ENCODE measurements at places on chromosomes 2 and 18.

- DNase-seq: no peak
- no peak overlapping the region for H3K27ac ChIP-seq
- H3K36me3 ChIP-seq: no peaks in the 10 kb centered on the region
- no peaks in the 10 kb centered on the region for H3K27me3 ChIP-seq
- H3K4me3 ChIP-seq: no peak overlapping the region
These were observed 148.8 kb downstream of the RTN4 start for GRCh38 chr2:54901224-54901986.

- DNase-seq: no peak
- no peak overlapping the region for H3K27ac ChIP-seq
- H3K4me3 ChIP-seq: no peak overlapping the region
- peaks cover 5% of the 10 kb centered on the region for H3K4me1 ChIP-seq
These were observed 44.1 kb upstream of the GPC1 start for GRCh38 chr2:240391111-240392051.

DNA sequence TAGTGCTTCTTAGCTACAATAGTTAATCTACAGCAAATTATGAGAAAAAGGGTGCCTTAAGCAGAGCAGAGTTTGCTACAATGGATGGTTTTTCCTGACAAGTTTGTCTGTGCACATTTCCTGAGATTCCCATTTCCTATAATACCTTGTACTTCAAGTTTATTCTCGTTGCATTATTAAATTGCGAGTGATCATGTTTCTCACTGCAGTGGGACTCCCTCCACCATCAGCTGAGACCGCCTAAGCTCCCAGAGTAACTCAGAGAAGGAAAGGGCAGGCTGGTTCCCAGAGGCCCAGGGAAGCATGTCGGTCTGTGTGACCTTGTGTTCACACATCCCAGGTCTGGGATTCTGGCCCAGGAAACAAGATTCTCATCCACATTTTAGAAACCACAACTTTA is 162.1 kb downstream of the ARL4C start:
- H3K36me3 ChIP-seq: no peaks in the 10 kb centered on the region
- no peak for DNase-seq
- H3K4me1 ChIP-seq: peaks cover 35% of the 10 kb centered on the region
- peak overlapping the region; percentile 93 for H3K27ac ChIP-seq

DNA sequence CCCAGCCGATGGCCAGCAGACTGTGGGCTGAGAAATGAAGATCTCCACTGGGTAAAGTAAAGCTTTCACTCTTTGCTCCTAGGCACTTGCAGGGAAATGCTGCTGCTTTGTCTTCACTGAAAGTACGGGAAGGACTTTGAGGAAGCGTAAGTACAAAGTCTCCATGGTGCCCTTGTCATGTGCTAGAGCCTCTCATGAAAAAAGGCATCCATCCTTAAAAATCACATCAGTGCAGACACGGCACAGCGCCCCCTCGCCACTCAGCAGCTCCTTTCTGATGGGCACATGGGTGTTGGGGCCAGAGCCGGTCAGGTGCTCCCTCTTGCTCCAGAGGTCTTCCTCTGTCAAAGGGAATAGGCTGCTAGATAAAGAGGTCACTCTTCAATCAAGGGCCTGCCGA is 109.0 kb upstream of the STPG4 start:
- H3K27ac ChIP-seq: no peak overlapping the region
- H3K27me3 ChIP-seq: no peaks in the 10 kb centered on the region
- no peaks in the 10 kb centered on the region for H3K36me3 ChIP-seq
- no peak overlapping the region for H3K4me3 ChIP-seq

DNA sequence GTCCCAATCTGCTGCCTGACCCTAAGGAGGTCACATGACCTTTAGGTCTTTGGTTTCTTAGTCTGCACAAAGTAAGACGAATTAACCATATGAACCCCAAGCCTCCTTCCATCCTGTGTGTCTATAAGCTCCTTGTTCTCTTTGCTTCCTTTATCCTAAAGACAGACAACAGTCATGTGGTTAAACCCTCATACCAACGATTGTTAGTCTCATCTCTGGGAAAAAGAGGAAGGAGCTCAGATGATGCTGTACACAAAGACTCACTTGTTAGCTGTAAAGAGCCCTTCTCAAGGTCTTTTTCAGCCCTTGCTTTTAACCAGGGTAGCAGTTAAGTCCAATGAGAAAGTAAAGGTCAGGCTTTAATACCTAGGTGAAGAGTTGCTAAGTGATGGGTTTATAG is 443.7 kb downstream of the TNS1 start:
- H3K4me1 ChIP-seq: no peaks in the 10 kb centered on the region
- H3K36me3 ChIP-seq: peaks cover 30% of the 10 kb centered on the region
- no peak overlapping the region for H3K27ac ChIP-seq
- no peak overlapping the region for H3K4me3 ChIP-seq
- no peak for DNase-seq

DNA sequence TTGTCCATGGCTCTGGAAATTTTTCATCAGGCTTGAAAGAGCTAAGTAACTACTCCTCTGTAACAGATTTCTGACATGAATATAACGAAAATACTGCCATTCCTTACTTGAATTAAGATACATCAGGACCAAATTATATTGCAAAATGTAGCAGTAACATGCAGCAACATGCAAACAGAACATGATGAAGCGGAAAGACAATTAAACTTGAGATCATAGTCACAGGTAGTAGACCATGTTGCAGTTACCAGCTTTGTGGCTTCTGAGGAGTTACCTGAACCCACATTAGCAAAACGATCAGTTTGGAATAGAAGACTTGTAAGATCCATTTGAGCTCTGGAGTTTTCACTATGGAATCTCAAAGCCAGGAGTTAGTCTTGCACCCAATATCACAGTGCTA is 76.2 kb downstream of the MREG start:
- DNase-seq: no peak
- H3K36me3 ChIP-seq: peaks cover 7% of the 10 kb centered on the region
- H3K4me1 ChIP-seq: no peaks in the 10 kb centered on the region
- no peak overlapping the region for H3K4me3 ChIP-seq
- no peaks in the 10 kb centered on the region for H3K27me3 ChIP-seq

DNA sequence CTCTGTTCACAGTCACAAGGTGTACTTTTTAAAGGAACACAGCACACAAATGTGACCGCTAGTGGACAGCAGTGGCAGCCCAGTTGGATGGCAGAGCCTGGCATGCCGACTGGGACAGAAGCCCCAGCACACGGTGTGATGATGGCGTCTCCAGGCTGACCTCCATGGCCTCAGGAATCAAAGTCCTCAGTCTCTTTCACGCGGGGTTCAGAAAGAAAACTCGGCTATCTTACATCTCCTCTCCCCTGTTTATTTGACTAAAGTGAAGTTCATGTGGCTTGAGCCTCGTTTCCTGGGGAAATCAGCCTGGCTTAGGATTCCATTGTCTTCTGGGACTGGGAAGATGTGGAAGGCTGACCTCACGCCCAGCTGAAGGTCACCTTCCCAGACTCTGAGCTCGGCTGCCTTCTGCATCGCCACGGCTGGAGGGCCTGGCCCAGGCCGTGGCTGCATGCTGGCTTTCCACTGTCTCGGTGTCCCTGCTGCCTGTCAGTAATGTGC is 56.1 kb downstream of the ASAP2 start:
- H3K4me3 ChIP-seq: no peak overlapping the region
- no peak overlapping the region for H3K27ac ChIP-seq
- H3K4me1 ChIP-seq: peaks cover 5% of the 10 kb centered on the region
- DNase-seq: no peak

- H3K36me3 ChIP-seq: no peaks in the 10 kb centered on the region
- H3K4me1 ChIP-seq: peaks cover 15% of the 10 kb centered on the region
- no peak for DNase-seq
- H3K27me3 ChIP-seq: no peaks in the 10 kb centered on the region
- H3K4me3 ChIP-seq: no peak overlapping the region
- H3K27ac ChIP-seq: peak overlapping the region; percentile 34
These were observed 9.7 kb downstream of the RAB11FIP5 start for GRCh38 chr2:73103018-73103542.

DNA sequence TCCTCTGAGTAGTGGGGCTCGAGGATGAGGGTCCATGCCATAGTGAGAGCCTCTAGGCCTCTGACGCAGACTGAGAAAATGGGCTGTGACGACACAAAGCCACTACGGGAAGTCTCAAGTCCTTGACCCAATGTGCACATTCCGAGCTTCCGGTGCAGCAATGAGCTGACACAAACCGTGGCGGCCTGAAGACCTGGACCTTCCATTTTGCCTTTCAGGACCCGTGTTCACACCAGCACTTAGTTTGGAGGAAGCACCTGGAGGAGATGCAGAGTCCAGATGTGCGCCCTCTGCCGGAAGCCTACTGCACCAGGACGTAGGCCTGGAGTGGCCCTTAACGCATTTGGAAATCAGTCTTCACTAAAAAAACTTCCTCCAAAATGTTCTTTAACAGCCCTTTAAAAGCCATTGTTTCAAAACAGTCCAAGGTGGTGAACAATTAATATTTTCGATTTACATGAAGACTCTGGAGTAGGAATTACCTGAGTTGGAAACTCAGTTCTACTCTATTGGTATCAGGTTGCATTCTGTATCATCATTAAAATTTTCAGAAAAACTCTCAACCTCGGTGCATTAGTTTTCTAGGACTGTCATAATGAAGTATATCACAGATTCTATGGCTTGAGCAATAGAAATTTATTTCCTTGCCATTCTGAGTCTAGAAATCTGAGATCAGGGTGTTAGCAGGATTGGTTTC is 33.9 kb downstream of the BMP10 start:
- DNase-seq: peak; percentile 54
- H3K36me3 ChIP-seq: no peaks in the 10 kb centered on the region
- H3K4me3 ChIP-seq: no peak overlapping the region
- peaks cover 11% of the 10 kb centered on the region for H3K4me1 ChIP-seq

DNA sequence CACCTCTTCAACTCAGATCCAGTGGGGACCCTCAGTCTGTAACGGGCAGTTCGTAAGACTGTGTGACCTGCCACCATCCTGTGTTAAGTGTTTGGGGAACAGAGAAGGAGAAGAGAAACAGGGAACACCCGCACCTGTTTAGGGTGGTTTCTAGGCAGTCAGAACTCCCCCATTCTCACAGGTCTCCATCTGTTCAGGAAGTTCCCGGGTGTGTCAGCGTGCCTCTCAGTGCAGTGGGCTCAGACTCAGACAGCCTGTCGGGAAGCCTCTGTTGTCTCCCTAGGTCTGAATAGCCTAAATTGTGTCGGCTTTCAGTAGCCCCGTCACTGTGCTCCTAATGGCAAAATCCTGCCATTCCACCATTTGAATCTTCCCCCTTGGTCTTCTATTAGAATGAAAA is 256.6 kb downstream of the LOXHD1 start:
- peaks cover 4% of the 10 kb centered on the region for H3K36me3 ChIP-seq
- no peak overlapping the region for H3K4me3 ChIP-seq
- peaks cover 21% of the 10 kb centered on the region for H3K27me3 ChIP-seq
- peaks cover 97% of the 10 kb centered on the region for H3K4me1 ChIP-seq

DNA sequence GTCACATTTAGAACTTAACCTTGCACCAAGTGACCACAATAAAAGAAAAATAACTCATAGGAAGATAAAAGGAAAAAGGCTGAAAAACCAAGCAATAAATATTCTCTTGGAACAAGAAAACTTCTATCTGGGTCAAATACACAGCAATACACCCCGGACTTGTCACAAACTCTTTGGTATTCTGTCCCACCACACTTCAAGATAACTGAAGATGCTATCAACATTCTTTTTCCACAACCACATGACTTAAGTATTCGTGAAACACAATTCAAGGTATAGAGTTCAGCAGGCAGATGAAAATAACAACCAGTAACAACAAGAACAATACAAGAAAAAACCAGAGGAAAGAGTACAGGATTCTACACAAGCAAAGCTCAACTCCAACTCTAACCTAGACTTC is 18.0 kb downstream of the MBD2 start:
- H3K27ac ChIP-seq: no peak overlapping the region
- peaks cover 1% of the 10 kb centered on the region for H3K27me3 ChIP-seq
- peaks cover 4% of the 10 kb centered on the region for H3K36me3 ChIP-seq
- peak overlapping the region; percentile 7 for H3K4me3 ChIP-seq
- peaks cover 70% of the 10 kb centered on the region for H3K4me1 ChIP-seq
- DNase-seq: no peak

GRCh38 chr2:163198972-163199371 is 360.4 kb upstream of the KCNH7 start:
- H3K27ac ChIP-seq: no peak overlapping the region
- no peak overlapping the region for H3K4me3 ChIP-seq
- no peak for DNase-seq
- H3K36me3 ChIP-seq: no peaks in the 10 kb centered on the region
- H3K4me1 ChIP-seq: no peaks in the 10 kb centered on the region
- no peaks in the 10 kb centered on the region for H3K27me3 ChIP-seq

GRCh38 chr2:18395555-18395954 is 164.9 kb downstream of the RDH14 start:
- peaks cover 5% of the 10 kb centered on the region for H3K27me3 ChIP-seq
- DNase-seq: no peak
- no peak overlapping the region for H3K27ac ChIP-seq
- H3K36me3 ChIP-seq: no peaks in the 10 kb centered on the region
- no peaks in the 10 kb centered on the region for H3K4me1 ChIP-seq
- no peak overlapping the region for H3K4me3 ChIP-seq

DNA sequence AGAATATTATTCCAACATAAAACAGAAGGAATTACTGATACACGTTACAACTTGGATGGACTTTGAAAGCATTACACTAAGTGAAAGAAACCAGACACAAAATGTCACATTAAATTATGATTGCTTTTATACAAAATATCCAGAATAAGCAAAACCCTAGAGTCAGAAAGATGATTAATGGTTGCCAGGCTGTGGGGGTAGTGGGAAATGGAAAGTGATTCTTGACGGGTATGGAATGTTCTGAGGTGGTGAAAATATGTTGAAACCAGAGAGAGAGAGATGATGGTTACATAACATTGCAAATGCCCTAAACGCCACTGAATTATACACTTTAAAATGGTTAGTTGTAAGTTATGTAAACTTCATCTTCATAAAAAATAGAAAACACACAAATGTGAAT is 1057.2 kb upstream of the TMEFF2 start:
- no peak for DNase-seq
- H3K4me1 ChIP-seq: no peaks in the 10 kb centered on the region
- H3K36me3 ChIP-seq: no peaks in the 10 kb centered on the region
- no peaks in the 10 kb centered on the region for H3K27me3 ChIP-seq
- no peak overlapping the region for H3K4me3 ChIP-seq

DNA sequence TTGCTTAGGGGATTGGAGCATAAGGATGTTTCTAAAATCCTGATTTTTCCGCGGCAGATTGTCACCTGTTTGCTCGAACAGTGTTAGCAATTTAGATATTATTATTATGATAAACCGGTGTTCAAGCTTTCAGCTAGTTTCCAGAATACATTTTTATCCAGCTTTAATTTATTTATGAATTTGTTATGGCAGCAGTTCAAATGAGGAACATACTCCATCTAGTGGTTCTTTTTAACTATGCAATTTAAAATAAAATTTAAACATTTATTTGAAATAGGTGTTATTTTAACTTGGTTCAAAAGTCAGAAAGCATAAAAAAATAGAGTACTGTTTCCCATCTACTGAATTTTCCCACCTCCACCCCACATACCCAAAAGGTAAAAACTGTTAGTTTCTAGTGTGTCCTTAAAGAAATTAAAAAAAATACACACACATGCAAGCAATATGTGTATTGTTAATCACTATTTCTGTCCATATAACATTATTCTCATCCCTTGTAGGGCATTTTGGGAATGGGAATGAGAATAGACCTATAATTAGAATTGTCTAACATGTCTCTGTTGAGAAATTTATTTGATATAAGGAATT is 23.2 kb downstream of the ACOXL start:
- no peak overlapping the region for H3K27ac ChIP-seq
- H3K4me3 ChIP-seq: no peak overlapping the region
- peak; percentile 11 for DNase-seq
- H3K27me3 ChIP-seq: no peaks in the 10 kb centered on the region
- H3K36me3 ChIP-seq: no peaks in the 10 kb centered on the region

- DNase-seq: no peak
- no peaks in the 10 kb centered on the region for H3K36me3 ChIP-seq
These were observed 649.2 kb upstream of the CDH2 start for GRCh38 chr18:28826107-28826506.

GRCh38 chr18:9017167-9017904 is 85.2 kb upstream of the NDUFV2 start:
- peak overlapping the region; percentile 67 for H3K4me3 ChIP-seq
- peak; percentile 5 for DNase-seq
- H3K27ac ChIP-seq: no peak overlapping the region
- peaks cover 6% of the 10 kb centered on the region for H3K4me1 ChIP-seq
- no peaks in the 10 kb centered on the region for H3K27me3 ChIP-seq

Data from immature natural killer cell (primary cell).